ENCODE measurements at places on chromosomes 2 and 18.

- no peak overlapping the region for H3K27ac ChIP-seq
- DNase-seq: no peak
- no peaks in the 10 kb centered on the region for H3K4me1 ChIP-seq
- no peaks in the 10 kb centered on the region for H3K36me3 ChIP-seq
Observed at GRCh38 chr2:48016225-48017019, 110.1 kb upstream of the FBXO11 start.

DNA sequence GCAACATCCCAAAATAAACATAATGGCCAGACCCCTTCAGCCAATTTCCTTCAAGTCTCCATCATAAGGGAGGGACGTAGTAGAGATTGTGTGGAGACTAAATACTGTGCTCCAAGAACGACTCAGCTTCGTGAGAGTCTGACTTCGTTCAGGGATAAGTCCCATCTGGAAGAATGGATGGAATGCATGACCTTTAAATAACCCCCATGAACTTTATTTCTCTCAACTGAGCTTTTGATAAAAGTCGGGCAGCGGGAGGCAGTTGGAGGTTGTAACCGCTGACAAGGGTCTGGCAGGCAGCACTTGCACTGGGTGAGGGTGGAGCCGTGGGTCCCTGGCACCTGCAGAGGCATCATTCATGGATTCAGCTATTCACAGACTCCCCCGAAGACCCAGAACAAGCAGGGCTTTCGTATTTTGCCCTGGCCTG, 115.9 kb downstream of the ZFP36L2 start:
- no peaks in the 10 kb centered on the region for H3K27me3 ChIP-seq
- H3K4me3 ChIP-seq: no peak overlapping the region
- no peak for DNase-seq
- H3K27ac ChIP-seq: no peak overlapping the region

DNA sequence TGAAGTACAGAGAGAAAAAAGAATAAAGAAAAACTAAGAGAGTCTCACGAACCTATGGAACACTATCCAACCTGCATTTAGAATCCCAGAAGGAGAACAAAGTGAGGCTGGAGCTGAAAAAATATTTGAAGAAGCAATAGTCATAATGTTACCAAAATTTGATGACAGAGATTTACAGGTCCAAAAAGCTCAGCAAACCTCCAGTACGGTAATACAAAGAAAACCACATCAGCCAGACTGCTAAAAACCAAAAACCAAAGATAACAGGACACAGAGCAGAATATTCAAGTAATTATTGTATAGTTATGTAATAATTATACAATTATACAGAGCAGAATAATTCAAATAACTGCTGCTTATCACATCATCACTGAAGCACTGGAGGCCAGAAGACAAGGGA, 23.7 kb downstream of the ATL2 start:
- H3K27me3 ChIP-seq: no peaks in the 10 kb centered on the region
- H3K4me1 ChIP-seq: peaks cover 19% of the 10 kb centered on the region
- H3K27ac ChIP-seq: no peak overlapping the region
- peaks cover 12% of the 10 kb centered on the region for H3K36me3 ChIP-seq
- H3K4me3 ChIP-seq: peak overlapping the region; percentile 8

DNA sequence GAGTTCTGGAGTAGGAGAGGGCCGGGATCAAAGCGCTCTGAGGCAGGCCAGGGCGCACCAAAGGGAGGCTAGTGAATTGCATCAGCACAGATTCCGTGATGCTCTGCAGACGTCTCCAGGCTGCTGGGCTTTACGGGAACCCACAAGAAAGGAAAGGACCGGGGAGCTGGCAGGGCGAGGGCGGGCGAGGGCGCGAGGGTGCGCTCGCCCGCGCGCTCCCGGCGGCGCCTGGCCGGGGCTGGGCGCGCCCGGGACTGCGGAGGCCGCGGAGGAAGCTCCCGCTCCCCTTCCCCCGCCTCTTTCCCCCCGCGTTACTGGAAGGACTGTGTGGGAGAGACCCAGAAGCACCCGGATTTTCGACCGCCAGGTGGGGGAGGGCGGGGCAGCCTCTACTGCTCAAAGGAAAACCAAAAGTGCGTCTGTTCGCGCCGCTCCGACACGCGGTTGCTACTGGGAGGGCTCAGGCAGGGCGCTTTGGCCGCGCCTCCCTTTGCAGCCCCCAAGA, 2.4 kb upstream of the FOSL2 start:
- peaks cover 30% of the 10 kb centered on the region for H3K4me1 ChIP-seq
- peaks cover 2% of the 10 kb centered on the region for H3K27me3 ChIP-seq
- peak overlapping the region; percentile 94 for H3K4me3 ChIP-seq
- peak overlapping the region; percentile 98 for H3K27ac ChIP-seq
- peak; percentile 98 for DNase-seq

- H3K27ac ChIP-seq: no peak overlapping the region
- H3K27me3 ChIP-seq: peaks cover 7% of the 10 kb centered on the region
- no peak overlapping the region for H3K4me3 ChIP-seq
- peaks cover 3% of the 10 kb centered on the region for H3K4me1 ChIP-seq
Observed at GRCh38 chr2:98383166-98383565, 36.9 kb downstream of the CNGA3 start.

- no peak overlapping the region for H3K4me3 ChIP-seq
- peaks cover 33% of the 10 kb centered on the region for H3K4me1 ChIP-seq
- no peak overlapping the region for H3K27ac ChIP-seq
- peaks cover 51% of the 10 kb centered on the region for H3K36me3 ChIP-seq
Observed at GRCh38 chr2:47161475-47161874, 6.4 kb upstream of the STPG4 start.

DNA sequence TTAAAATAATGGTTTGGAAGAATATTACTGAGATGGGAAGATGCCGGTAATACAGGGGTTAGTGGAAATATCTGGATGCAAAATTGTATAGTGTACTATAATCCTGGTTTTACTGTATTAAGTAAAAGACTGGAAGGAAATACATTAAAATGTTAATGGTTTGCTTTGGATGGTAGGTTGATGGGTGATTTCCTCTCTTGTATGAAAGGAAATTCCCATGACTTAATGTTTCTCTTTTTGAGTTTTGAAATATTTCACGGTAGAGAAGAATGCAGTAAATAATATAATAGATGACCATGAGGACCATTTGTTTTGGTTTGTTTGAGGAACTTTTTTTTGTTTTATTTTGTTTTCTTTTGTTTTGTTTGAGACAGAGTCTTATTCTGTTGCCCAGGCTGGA, 8.2 kb downstream of the SPTBN1 start:
- H3K27me3 ChIP-seq: peaks cover 18% of the 10 kb centered on the region
- H3K4me1 ChIP-seq: no peaks in the 10 kb centered on the region
- H3K36me3 ChIP-seq: no peaks in the 10 kb centered on the region

- H3K36me3 ChIP-seq: no peaks in the 10 kb centered on the region
- H3K27ac ChIP-seq: no peak within 1 kb of the TSS
- no peak for DNase-seq
- no peak within 1 kb of the TSS for H3K4me3 ChIP-seq
- H3K27me3 ChIP-seq: peaks cover 3% of the 10 kb centered on the region
Observed at GRCh38 chr2:232406556-232407310, at the start of gene ALPG. Gene ALPG, plus strand, starts transcription at chr2:232406844. Its CDS starts 51 bp downstream, at chr2:232406895.

DNA sequence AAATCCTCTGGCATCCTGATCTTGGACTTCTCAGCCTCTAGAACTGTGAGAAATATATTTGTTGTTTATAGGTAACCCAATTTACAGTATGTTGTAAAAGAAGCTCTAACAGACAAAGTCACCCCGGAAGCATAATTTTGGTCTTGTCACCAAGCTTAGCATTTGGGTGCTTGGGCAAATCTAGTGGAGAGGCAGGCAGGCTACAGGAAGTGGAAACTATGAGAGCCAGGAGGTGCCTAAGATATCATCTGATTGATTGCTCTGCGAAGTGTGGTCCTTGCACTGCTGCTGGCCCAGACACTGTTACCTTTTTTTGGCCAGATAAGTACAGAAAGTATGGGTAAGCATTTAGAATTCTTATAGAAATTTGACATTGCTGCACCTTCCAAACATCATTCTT, 102.9 kb downstream of the CDC42EP3 start:
- H3K4me1 ChIP-seq: peaks cover 27% of the 10 kb centered on the region
- H3K27me3 ChIP-seq: no peaks in the 10 kb centered on the region
- H3K4me3 ChIP-seq: no peak overlapping the region
- H3K27ac ChIP-seq: no peak overlapping the region
- DNase-seq: peak; percentile 46
- no peaks in the 10 kb centered on the region for H3K36me3 ChIP-seq

- no peak for DNase-seq
- H3K4me3 ChIP-seq: no peak overlapping the region
- peaks cover 10% of the 10 kb centered on the region for H3K4me1 ChIP-seq
- no peak overlapping the region for H3K27ac ChIP-seq
- peaks cover 63% of the 10 kb centered on the region for H3K36me3 ChIP-seq
- no peaks in the 10 kb centered on the region for H3K27me3 ChIP-seq
Observed at GRCh38 chr2:110655701-110656100, 22.2 kb downstream of the BUB1 start.

DNA sequence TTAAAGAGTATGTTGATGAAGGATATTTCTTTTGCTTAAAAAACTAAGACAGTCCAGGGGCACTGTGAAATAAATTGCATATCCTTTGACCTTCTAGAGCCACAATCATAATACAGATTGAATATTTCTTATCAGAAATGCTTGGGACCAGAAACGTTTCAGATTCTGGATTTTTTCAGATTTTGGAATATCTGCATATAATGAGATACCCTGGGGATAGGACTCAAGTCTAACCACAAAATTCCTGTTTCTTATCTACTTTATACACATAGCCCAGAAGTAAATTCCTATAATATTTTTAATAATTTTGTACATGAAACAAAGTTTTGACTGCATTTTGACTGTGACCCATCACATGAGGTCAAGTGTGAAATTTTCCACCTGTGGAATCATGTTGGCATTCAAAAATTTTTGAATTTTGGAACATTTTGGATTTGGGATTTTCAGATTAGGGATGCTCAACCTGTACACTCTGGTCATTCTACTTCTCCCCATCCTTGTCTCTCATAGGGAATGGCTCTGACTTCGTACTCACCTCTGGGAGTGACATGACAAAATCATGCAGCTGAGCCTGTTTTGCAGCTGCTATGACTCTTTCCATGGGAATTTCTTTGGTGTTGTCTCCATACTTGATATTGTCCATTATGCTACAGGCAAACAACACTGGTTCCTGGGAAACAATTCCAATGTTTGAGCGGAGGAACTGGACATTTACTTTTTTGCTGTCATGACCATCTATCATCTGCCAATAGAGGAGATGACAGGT, 25.7 kb downstream of the G6PC2 start:
- H3K4me3 ChIP-seq: no peak overlapping the region
- no peak for DNase-seq
- H3K36me3 ChIP-seq: no peaks in the 10 kb centered on the region
- H3K27me3 ChIP-seq: peaks cover 29% of the 10 kb centered on the region
